Right renal pelvis (tissue), 4 donors: ENCODE measurements at places on chromosomes 3 and 15. TPM values are rescaled to one million over a fixed set of nuclear protein-coding genes. Genes with fewer than 3 reads are reported as not detected.

DNA sequence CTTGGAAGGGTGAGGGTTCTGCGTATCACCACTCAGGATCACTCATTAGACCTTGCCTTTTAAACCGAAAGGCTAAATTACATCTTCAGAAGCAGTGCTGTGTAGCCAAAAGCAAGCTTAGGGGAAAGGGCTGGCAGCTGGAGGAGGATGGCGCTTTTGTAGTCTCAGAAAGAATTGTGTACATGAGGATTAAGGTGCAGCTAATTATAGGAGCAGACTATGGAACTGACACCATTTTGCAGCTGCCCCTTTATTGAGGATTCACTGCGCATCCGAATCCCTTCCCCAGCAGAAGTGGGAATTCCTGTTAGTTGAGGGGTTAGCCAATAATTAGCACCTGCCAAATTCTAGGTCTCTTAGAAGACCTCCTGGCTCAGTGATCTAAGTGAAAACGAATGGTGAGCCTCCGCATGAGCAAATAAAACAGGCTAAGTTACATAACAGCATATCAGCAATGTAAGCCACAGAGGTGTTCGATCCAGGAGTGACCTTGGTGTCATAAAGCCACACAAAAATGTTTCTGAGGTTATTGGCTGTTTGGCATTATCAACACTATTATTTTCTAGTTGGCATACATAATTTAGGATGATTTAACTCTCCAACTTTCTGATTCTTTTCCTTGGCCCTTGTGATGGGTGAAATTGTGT lies 42.6 kb upstream of the SEMA6D start:
- DNase-seq: no peak

The LRRC57 gene
- 21.2 TPM for polyA plus RNA-seq

The POPDC2 gene
- 4.7 TPM for polyA plus RNA-seq

The ZNF445 gene
- polyA plus RNA-seq: 23.2 TPM

The ZSCAN2 gene
- polyA plus RNA-seq: 29.4 TPM
